ENCODE measurements at places on chromosomes 6 and 20. TPM values are rescaled to one million over a fixed set of nuclear protein-coding genes. Genes with fewer than 3 reads are reported as not detected.

CDH26 gene
- total RNA-seq, result 0.73 TPM

TNF gene
- 230 TPM for total RNA-seq

ZSWIM3 gene
- 0.63 TPM for total RNA-seq

SLC17A9 gene
- total RNA-seq, result 2.0 TPM

PRL gene
- not detected for total RNA-seq

ANKRD66 gene
- total RNA-seq, result not detected

TRIM40 gene
- 1.4 TPM for total RNA-seq

HMGCLL1 gene
- not detected for total RNA-seq

ZNF334 gene
- total RNA-seq, result 0.10 TPM

TSBP1 gene
- not detected for total RNA-seq

PTCRA gene
- 6.9 TPM for total RNA-seq

KIF13A gene
- 18.1 TPM for total RNA-seq

EPPIN gene
- not detected for total RNA-seq

OR2J3 gene
- not detected for total RNA-seq

TCP11 gene
- total RNA-seq, result not detected

RGS17 gene
- not detected for total RNA-seq

L3MBTL3 gene
- 41.2 TPM for total RNA-seq

NKX2-2 gene
- not detected for total RNA-seq

ISM1 gene
- total RNA-seq, result 1.2 TPM

HLA-DMB gene
- total RNA-seq, result 67.8 TPM

SCGN gene
- total RNA-seq, result not detected

CCN2 gene
- under 0.01 TPM for total RNA-seq

ATAT1 gene
- total RNA-seq, result 0.94 TPM

PSMB9 gene
- total RNA-seq, result 18.7 TPM

CMTR1 gene
- 40.9 TPM for total RNA-seq

CCDC170 gene
- total RNA-seq, result 1.2 TPM

IRF4 gene
- total RNA-seq, result 41.3 TPM

COL12A1 gene
- total RNA-seq, result 0.21 TPM

CGA gene
- not detected for total RNA-seq

CST5 gene
- not detected for total RNA-seq

EDN1 gene
- 4.9 TPM for total RNA-seq

C2 gene
- total RNA-seq, result 2.5 TPM

AGER gene
- 1.5 TPM for total RNA-seq

LAMP5 gene
- total RNA-seq, result 0.84 TPM

BCAS4 gene
- 13.7 TPM for total RNA-seq

Data from mononuclear cell (primary cell).